ENCODE measurements at places on chromosomes 1 and 21.

GRCh38 chr1:178910023-178910422 is 39.1 kb upstream of the ANGPTL1 start:
- DNase-seq = no peak

- DNase-seq = no peak
Measured at GRCh38 chr1:100239961-100240360, 9.7 kb downstream of the DBT start.

GRCh38 chr1:28579401-28579800 is 12.7 kb upstream of the RAB42 start:
- no peak for DNase-seq

GRCh38 chr1:245682638-245683628 is 528.1 kb downstream of the KIF26B start:
- no peak for DNase-seq

DNA sequence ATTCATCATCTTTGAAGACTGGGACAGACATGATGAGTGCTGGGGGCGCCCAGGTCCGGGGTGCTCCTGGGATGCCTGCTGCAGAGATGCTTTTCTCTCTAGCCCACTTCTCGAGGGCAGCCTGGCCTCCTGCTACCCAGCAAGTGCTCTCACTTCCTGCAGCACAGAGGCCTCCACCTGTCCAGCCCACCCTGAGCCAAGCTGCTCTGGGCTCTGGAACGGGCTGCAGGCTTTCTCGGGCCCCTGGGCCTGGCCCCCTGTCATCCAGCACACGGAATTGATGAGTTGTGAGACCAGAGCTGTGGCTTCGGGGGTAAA is 469.5 kb upstream of the VAMP3 start:
- no peak for DNase-seq

DNA sequence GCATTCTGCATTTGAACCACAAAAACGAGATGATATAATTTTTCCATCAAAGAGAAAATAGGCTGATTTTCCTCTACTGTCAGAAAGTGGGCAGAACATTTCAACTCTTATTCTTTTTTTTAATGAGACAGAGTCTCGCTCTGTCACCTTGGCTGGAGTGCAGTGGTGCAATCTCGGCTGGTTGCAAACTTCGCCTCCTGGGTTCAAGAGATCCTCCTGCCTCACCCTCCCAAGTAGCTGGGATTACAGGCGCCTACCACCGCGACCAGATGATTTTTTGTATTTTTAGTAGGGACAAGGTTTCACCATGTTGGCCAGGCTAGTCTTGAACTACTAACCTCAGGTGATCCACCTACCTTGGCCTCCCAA is 11.6 kb downstream of the DSTYK start:
- no peak for DNase-seq
